ENCODE measurements at places on chromosomes 3 and 15.

DNA sequence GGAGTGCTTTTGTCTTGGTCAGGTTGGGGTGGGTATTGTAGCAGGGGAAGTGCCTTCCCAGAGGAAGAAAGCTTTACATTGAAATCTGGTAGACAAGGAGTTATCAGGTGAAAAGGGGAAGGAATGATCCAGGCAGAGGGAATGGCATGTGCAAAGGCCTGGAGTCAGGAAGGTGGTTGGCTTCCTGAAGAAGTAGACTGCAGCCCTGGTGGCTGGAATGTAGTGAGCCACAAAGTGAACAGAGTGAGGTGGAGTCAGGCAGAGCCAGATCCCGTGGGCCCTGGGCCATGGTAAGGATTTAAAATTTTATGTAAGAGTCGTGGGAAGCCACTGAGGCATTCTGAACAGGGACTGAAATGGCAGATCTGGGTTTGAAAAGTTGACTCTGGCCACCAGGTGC is 58.3 kb downstream of the RAB11A start:
- DNase-seq: no peak

DNA sequence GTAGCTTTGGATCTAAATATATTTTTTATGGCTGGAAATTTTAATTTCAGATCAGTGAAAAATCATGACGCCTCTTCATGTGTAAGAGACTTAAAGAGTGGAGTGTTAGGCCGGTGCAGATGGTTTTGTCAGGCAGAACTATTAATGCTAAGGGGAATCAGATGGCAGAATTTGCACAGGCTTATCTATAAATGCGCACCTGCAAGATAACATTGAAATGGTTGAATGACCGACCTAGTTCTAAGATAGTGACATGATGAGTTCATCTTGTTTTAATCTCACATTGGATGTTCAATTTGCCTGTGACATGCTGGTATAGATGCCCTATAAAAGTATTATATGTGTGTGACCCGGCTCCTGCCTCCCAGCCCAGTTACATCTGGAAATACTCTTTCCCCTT is 340.6 kb downstream of the FEZF2 start:
- no peak for DNase-seq

GRCh38 chr15:39587096-39587721 is 6.3 kb downstream of the THBS1 start:
- DNase-seq: no peak

DNA sequence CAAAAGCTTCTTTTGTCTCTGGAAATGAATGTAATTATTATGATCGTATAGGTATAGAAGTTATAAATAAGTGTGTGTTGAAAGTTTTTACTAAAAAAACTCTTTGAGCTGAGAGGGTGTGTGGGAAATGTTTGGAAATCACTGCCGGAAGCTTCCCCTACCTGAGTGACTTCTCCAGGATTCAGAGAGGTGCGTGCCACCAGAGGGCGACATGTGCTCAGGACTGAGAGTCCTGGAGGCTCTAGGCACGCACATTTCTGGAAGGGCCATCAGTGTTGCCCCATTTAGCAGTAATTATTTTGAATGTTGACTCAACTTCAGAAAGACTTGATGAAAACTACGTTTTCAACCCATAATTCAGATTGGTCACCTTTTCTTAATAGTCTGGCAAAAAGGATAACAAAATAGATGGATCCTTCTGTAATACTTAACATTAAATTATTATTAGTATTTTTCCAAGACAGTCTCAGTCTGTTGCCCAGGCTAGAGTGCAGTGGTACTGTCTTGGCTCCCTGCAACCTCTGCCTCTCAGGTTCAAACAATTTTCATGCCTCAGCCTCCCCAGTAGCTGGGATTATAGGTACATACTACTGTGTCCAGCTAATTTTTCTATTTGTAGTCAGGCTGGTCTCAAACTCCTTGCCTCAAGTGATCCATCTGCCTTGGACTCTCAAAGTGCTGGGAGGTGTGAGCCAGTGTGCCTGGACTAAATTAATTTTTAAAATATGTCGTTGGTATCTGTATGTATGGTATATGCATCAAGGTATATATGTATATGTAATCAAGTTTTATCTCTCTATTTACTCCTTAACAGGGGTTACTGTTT is 34.5 kb downstream of the GPR171 start:
- DNase-seq: peak; percentile 87

DNA sequence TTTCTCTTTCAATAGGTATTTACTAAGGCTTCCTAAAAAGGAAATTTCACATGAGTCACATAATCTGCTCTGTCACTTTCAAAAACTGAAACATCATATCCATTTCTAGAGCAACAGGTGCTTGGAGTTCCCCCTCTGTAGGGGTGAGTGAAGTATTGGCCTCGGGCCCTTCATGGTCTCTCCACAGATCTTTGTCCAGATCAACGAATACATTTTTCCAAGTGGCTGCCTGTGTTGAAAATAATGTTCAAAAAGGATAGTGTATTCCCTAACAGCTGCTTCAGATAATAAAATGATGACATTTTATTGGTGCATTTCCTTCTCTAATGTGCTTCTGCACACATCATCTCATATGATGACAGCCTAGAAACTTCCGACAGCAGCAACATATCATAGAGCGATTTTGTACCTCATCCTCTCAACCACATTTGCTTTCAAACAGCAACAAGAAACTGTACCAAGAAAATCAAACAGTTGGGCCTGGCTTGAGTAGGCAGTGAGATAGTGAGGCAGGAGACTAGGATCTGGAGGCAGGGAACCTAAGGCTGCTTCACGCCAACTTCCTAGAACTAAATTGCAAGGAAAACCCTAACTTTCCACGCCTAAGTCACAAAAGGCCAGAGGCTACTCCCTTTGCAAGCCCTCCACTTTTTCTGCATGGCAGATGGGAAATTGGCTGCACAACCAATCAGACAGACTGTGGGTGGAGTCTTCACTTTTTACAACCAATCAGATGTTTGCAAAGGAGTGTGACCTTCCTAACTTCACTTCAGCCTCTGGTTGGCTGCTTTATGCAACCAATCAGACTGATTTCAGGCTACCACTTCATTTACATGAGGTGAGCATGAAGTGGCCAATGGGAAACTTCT is 340.2 kb downstream of the LRRC3B start:
- no peak for DNase-seq
